Stromal cell of bone marrow (primary cell): ENCODE measurements at places on chromosomes 2 and 18.

GRCh38 chr2:7726989-7727388 lies 809.8 kb downstream of the RNF144A start:
- no peak for DNase-seq

DNA sequence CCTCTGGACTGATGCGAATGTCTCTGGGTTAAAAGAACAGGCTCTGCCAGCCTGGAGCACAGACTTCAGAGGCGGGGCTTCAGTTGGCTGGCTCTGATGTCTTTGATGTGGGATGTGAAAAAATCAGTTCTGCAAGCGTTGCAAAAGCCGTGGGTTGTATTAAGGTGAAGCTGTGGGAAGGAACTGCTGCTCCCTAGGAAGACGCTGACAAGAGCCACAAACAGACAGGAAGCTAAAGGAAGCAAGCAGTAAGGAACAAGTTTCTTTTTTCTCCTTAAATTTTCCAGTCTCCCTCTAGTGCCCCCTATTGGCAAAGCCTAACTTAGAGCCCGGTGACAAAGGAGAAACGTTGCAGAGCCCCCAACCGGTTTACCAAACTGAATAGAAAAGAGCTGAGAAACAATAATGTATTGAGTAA lies 239.0 kb downstream of the CCDC178 start:
- DNase-seq: peak; percentile 14

GRCh38 chr2:101410114-101410513 lies 22.8 kb upstream of the CREG2 start:
- no peak for DNase-seq

DNA sequence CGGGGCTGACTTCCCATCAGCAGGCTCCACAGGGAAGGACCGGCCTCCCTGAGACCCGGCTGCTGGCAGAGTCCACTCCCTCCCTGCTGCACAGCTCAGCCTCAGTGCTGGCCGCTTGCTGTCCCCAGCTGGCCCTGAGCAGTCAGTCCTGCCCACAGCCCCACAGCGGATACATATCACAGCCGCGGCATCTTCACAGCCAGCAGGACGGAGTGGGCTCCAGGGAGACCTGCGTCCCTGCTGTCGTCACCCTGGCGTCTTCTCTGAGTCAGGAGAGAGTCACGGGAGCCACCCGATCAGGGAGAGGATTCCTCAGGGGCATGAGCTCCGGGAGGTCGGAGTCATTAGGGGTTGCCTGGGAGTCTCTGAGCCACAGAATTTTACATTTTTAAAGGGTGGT lies 13.1 kb upstream of the SNTG2 start:
- DNase-seq: peak; percentile 29

GRCh38 chr2:24399434-24400206 lies 39.3 kb upstream of the ITSN2 start:
- no peak for DNase-seq

DNA sequence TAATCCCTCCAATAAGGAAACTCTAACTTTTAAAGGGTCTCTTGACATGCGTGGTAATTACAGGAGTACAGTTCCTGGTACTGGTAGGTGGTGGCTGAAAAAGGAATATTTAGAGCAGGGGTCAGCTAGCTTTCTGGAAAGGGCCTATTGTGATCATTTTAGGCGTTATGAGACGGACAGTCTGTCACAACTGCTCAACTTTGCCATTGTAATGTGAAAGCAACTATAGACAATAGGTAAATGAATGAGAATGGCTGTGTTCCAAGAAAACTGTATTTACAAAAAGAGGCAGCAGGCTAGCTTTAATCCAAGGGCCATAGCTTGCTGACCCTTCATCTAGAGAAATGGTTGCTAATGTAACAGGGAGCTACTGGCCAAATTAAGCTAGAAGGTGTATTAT lies 177.7 kb upstream of the LRRTM1 start:
- no peak for DNase-seq

GRCh38 chr2:42844366-42844765 lies 52.0 kb upstream of the HAAO start:
- DNase-seq: no peak

GRCh38 chr2:105617631-105618350 lies 126.9 kb upstream of the NCK2 start:
- DNase-seq: no peak

DNA sequence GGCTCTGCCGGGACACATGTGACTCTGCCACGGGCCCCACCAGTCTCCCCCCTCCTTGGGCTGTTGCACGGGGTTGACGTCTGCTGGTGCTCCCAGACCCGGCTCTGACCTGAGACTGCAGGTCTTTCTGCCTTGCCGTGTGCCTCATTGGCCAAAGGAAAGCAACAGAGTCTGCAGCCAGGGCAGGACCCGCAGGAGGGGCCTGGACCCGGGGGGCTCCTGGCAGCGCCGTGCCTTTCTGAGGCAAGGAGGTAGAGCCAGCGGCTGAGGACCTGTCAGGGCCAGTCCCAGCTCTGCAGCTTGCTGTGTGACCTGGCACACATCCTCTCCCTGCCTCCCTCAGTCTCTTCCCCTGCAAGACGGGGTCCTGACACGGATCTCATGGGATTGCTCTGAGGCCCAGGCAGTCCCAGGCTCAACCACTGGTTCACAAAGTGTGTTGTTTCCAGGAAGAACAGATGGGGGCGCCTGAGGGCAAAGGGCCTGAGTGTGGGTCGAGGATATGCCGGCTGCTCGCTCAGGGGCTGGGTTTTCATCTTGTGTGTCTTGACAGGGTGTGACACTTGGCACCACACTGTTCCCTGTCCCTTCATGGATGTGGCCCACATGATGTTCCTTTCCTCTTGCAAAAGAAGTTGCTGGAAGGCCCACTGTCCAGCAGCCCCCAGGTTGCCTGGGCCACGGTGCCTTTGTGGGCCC lies 9.0 kb downstream of the CAPN10 start:
- no peak for DNase-seq

DNA sequence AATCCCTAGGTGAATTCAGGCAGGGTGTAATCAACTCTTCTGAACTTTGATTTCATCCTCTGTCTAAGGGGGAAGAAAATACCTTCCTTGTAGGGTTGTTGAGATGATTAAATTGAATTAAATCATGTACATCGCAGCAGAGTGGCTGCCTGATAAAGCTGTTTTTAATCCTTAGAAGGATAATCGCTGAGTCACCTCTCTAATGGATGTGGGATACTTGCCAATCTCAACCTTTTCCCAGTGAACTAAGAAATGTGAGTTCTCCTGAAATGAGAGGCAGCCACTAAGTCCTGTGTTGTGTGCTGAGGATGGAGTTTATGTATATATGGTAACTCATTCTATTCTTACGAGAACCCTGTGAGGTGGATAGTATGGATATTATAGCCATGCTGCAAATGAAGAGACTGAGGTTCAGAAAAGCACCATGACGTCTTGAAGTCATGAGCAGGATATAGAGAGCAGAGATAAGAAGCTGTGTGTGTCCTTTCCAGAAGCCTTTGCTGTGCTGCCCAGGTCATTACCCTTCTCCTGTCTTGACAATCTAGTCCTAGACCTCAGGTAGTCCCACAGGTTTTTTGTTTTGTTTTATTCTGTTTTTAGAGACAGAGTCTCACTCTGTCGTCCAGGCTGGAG lies 93.3 kb downstream of the HNRNPLL start:
- DNase-seq: peak; percentile 57

DNA sequence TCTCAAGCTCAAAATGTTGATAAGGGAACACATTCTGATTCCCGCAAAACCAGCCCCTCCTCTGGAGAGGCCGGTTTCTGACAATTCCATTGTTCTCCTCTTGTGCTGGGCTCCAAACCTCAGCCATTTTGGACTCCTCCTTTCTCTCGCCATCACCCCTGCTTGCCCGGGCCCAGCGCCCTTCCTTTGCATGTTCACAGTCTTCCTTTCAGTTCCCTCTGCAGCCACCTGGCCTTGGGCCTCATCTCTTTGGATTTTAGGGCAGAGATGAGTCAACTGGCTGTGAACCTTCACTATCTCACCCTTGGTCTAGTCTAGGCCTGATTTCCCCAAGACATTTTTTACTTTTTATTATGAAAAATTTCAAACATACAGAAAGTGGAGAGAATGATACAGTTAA lies 155.9 kb upstream of the MAP3K20 start:
- DNase-seq: no peak

DNA sequence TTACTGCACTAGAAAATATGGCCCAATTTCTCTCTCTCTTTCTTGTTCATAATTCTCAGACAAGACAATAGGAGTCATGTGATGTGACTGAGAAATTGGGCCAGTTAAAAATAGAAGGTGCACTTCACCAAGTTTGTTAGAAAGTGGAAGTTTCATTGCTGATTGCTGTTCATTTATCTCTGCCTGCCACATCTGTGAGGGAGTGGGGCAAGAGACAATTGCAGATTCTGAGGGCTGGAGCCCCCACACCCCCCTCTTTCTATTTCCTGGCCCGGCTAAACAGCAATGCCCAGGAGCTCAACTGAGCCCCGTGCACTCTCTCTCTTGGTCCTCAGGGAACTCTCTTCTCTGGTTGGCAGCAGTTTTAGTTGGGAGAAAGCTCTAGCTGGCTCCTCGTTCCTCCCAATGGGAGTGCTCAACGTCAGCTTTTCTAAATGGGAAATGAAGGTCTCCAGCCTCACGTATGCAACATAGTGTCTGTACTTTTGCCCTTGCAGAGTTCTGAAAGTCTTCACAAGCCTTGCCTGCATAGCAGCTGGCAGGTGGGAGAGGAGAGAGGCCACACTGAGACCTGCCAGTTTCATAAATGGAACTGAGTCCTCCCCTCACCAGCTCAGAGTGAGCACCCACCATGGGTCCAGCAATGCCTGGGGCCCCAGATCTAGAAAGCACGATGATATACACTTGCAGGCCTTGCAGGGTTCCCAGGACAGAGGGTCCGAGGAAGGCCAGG lies 115.7 kb downstream of the MYCN start:
- DNase-seq: no peak

DNA sequence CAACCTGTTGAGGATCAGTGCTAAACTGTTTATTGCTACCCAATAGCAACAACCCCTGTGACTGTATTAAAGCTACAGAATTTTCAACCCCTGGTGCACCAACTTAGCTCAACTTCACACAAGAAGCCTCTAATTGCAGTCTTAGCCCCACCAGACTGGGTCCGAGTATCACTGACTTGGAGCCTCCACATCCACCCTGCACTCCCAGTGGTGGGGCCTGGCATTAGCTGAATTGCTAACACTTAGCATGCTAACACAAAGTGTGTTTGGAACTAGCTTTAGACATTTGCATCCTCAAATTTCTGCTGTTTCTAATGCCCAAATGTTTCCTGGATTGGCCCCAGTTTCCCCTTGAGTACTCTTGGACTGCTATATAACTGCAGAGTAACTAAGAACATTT lies 298.6 kb downstream of the AGPS start:
- DNase-seq: no peak

- DNase-seq: no peak
Observed at GRCh38 chr2:99812426-99812825, 322.6 kb upstream of the REV1 start.

GRCh38 chr2:200099256-200099655 lies 143.9 kb downstream of the MAIP1 start:
- no peak for DNase-seq

GRCh38 chr18:57051657-57052044 lies 95.2 kb upstream of the BOD1L2 start:
- no peak for DNase-seq

GRCh38 chr2:38763728-38764127 lies 12.6 kb upstream of the SRSF7 start:
- no peak for DNase-seq

DNA sequence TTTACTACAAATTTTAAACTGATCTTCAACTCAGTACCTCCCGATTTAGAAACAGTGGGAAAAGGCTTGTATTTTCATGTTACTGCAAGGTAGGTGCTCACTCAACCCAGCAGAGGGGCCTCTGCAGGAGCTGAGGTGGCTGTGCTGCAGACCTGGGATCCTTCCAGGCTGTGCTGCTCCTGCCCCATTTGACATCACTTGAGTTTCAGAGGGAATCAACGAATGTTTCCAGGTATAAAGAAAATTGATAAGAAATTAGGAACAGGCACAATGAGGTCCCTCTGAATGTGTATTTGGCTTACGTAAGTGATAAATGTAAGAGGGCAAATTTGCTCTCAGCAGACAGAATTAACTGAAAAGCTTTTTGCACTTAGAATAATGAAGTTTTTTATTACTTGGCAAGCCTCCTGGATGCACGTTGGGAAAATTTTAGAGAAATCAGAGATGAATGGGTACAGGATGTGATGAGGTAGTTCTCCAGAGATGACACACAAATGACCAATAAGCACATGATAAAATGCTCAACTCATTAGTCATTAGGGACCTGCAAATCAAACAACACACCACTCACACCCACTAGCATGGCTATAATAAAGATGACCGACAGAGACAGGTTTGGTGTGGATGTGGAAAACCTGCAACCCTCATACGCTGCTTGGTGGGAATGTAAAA lies 114.0 kb downstream of the NOL10 start:
- DNase-seq: peak; percentile 46

- DNase-seq: no peak
Observed at GRCh38 chr2:235217846-235218245, 266.0 kb downstream of the SH3BP4 start.

DNA sequence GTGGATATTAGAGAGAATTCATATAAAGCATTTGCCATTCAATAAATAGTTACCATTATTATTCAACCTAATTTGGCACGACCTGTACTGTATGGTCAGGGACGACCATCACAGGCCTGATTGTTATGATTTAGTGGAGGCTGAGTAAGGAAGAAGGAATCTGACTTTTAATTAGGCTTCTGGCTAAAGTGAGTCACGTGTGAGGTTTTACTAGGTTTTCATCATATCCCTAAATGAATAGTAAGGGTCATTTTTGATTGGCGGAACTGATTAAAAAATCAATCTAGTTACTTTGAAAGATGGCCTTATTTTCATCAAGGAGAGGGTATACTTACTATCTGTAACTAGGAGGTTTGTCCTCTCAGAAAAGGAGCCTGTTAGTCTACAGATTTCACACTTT lies 143.4 kb downstream of the ADCYAP1 start:
- DNase-seq: no peak

DNA sequence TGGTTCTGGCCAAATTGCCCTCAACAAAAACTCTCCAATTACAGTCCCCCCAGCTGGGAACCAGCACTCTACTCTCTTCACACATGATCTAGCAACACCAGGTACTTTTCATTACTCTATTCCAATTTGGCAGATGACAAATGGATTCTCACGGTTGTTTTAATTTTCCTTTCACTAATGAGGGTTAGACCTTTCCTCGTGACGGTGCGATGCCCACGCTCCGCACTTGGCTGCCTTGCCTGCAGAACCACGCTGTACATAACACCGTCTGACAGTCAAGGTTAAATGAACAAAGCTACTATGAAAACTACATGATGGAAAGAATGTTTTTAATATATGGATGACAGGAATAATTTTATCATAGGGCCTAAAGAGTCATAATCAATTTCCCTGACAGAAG lies 141.5 kb downstream of the FBXO15 start:
- no peak for DNase-seq

DNA sequence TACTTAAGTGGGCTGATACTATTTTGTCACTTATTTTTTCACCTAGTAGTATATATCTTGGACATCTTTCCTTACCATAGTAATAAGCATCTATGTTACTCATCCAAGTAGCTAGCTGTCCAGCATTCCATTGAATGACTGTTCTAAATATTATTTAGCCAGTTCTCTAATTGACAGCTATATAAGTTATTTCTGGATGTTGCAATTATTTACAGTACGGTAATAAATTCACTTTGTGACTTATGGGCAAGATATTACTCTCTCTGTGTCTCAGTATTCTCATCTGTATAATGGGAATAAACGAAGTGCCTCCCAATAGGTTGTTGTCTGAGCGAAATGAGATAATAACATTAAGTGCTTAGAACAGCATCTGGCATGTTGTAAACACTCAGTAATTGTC lies 46.6 kb upstream of the AGAP1 start:
- no peak for DNase-seq

GRCh38 chr18:49081511-49082155 lies 130.9 kb upstream of the SMAD7 start:
- peak; percentile 51 for DNase-seq
